ENCODE measurements at places on chromosomes 5 and 9.

- DNase-seq = no peak
Measured at GRCh38 chr5:63249960-63250359, 671.3 kb downstream of the LRRC70 start.

GRCh38 chr5:83564069-83564749, 92.7 kb downstream of the VCAN start:
- no peak for DNase-seq

DNA sequence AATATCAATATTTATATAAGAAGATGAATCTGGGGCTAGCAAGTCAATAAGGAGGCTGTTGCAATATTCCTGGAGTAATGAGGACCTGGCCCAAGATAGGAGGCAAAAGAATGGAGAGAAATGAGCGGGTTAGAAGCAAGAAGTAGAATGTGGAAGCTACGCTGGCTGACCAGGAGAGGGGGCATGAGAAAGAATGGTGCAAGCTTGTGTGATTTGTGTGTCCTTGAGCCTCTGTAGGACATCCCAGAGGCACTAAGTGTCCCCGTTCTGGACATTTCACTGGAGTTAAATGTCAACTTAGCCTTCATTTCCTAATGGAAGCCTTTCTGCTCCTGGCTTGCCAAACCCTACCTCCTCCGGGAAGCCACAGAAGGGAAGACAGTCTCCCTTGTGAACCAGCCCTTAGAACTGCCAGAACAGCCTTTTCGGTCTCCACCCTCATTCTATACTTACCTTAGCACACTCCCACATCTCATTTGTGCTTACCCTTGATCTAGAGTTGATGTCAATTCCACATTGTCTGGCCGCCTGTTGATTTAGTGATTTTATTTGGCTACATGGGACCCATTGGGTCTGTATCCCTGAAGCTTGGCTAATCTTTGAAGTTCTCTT, 6.7 kb upstream of the PDE6A start:
- DNase-seq = no peak

- no peak for DNase-seq
Measured at GRCh38 chr5:57382655-57383054, 100.0 kb downstream of the ACTBL2 start.

GRCh38 chr9:7368410-7369292, 430.9 kb downstream of the DMAC1 start:
- DNase-seq = no peak

GRCh38 chr9:115986508-115986907, 167.1 kb upstream of the PAPPA start:
- DNase-seq = no peak

- no peak for DNase-seq
Measured at GRCh38 chr5:79829260-79829659, 139.6 kb downstream of the CMYA5 start.

GRCh38 chr9:33221568-33221884, 18.4 kb upstream of the SPINK4 start:
- DNase-seq = no peak

- no peak for DNase-seq
Measured at GRCh38 chr9:9396518-9396917, 1216.3 kb downstream of the PTPRD start.

DNA sequence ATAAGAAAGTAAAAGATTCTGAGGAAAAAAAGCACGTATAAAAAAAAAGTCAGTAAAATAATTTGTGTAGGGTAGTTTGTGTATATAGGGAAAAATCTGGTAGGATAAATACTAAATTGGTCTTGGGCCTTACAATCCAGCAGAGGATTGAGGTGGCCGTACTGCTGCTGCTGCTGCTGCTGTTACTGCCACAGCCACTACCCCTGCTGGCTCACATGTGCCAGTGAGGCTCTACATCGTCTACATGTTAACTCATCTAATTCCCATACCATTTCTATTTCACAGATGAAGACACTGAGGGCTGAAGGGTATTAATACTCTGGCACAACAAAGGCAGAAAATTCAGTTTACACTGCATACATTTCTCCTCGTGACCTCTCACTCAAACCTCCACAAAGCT, 928.5 kb downstream of the TLE4 start:
- no peak for DNase-seq

DNA sequence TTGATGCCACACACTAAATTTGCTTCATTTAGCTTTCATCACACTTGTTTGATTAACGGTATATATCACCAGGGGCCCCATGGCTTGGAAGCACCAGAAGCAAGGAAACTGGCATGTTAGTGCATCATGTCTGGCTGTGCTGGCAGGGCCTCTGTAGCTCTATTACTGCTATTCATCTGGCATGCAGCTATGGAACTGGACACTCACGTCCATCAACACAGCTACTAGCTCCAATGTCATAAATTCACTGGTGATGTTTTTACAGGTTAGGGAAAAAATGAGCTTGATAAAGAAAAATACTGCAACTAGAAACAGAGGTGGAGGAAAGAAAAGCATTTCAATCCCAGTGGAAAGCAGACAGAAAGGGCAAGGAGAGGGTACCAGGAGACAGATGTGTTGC, 343.2 kb downstream of the DEPDC1B start:
- DNase-seq = no peak

DNA sequence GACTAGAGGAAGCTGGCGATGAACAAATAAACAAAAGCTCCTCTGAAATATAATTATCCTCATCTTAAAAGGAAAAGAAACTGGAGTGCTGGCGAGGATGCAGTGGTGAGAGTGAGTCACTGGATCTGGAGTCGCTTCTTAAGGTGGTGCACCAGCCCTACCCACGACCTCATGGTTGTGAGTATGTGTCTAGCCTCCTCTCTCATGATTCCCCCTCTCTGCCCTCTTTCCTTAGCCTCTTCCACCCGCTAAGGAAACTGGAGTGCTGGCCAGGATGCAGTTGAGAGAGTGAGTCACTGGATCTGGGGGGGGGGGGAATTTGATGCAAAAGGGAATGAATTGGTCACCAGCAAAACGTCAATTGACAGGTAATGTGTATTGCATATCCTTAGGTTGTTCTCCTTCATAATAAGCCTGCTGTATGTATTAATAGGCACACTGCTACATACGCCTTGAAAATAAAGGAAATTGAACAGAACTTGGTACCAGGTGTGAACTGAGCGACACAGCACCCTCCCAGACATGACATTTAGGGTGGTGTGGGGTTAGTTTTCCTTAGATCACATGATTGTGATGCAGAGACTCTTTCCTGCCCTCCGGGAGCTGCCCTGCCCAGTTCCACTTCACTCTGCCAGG, 36.3 kb upstream of the EBF1 start:
- DNase-seq = no peak

- DNase-seq = no peak
Measured at GRCh38 chr5:68950125-68950524, 143.7 kb upstream of the SLC30A5 start.

GRCh38 chr5:39652036-39652435, 227.3 kb upstream of the DAB2 start:
- no peak for DNase-seq

DNA sequence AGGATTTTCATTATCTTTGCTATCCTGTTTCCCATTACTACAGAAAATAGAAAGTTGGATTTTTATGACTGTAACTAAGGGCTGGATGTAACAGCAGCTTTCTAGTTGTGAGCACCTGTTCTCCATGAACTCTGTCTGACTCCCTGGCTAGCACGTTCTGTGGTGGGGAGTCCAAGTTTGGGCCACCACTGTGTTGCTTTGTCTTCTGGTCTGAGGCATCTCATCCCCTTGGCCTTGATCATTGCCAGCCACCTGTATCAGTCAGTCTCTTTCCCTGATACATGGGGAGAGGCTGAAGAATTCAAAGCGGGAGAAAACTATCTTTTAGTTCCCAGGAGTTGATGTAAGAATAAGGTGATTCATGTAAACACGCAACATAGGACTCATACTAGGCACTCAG, 33.4 kb downstream of the WDR70 start:
- no peak for DNase-seq

GRCh38 chr5:74541381-74541781, 99.1 kb downstream of the ENC1 start:
- no peak for DNase-seq

DNA sequence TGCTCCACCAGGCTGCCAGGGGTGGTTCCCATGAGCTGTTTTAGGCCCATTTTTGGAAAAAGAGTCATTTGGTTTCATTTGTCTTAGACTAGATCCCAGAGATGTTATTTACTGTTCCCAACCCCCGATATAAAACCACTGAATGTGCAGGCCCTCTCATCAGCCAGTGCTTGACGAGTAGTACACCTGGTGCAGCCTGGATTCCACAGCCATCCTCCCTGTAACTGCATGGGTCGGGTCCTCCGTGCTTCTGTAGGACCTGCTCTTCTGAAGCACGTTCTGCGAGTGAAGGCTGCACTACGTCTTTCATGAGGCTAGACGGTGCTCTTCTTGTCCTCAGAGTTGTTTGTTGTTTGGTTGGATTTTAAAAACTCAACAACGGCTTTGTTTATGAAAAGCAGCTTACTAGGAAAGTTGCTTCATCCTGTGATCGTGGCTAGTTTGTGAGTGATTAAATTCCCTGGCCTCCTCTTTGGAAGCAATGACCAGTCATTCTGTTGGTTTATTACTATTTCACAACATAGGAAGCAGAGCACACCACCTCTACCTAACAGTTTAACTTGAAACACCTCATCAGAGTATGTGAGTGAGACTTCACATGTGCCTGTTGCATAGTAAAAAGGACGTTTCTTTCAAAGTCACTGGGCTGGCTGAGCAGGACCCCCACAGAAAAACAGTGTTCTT, 135.2 kb downstream of the AOPEP start:
- no peak for DNase-seq

DNA sequence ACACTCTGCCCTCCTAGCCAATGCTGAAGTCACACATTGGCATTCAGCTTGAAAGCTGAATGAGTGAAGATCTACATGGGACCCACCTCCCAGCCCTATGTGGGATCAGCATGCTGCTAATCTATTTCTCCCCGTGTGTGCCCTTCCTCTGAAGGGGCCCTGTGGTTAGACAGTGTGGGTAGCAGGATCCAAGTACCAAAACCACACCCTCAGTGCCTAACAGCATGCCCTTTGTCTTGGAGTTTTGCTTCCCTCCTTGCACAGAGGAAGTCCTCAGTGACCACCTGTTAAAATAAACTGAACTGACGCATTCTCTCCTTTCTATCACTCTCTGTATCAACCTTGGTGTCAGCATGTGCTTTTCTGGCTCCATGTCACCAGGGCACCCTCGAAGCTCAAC, 25.0 kb downstream of the SH3TC2 start:
- no peak for DNase-seq

GRCh38 chr9:4861736-4862451, 69.2 kb downstream of the RCL1 start:
- no peak for DNase-seq

- DNase-seq = no peak
Measured at GRCh38 chr5:144183254-144183889, 12.7 kb downstream of the KCTD16 start.

DNA sequence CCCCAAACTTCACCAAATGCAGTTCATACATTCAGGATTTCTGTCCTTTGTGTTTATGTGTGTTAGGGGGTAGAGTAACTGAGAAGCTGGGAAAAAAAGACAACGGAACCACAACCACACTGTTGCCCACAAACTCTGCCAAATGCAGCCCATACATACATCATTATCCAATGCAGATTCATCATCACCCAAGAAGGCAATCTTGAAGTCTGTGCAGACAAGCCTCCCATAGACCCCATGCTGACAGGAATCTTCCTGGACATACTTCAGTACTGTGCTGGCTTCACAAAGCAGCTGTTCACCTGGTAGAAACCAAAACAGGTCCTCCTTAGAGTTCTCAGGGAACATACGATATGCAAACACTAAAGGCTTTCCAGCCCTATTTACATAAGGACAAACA, 38.9 kb downstream of the MTMR12 start:
- no peak for DNase-seq

DNA sequence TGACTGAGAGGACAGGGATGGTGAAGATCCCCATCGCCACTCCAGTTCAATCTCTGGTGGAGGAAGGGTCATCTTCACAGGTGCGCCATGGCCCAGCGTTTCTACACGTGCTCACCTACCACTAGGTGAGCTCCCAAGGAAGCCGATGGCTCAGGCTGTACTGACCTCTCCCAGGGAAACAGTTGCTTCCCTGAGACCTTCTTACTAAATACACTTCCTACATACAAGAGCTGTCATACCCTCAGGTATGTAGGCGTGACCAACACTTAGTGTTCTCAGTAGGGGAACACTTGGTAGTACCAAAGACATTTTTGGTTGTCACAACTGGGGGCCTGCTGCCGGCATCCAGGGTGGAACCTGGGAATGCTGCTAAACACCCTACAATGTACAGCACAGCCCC, 75.2 kb downstream of the TENT4A start:
- no peak for DNase-seq

- no peak for DNase-seq
Measured at GRCh38 chr5:157384971-157385709, 74.9 kb upstream of the NIPAL4 start.

GRCh38 chr9:72276429-72276828, 88.6 kb downstream of the ZFAND5 start:
- DNase-seq = no peak

- no peak for DNase-seq
Measured at GRCh38 chr5:37859805-37860204, 20.0 kb upstream of the GDNF start.

- DNase-seq = no peak
Measured at GRCh38 chr5:152632360-152632759, 227.3 kb upstream of the NMUR2 start.

- DNase-seq = peak; percentile 29
Measured at GRCh38 chr9:35611230-35611797, 6.3 kb downstream of the TESK1 start.

Data from activated T-helper 1 cell treated with Interleukin-2 at 50 U/mL for 16 hours (primary cell).